Activated CD8-positive, alpha-beta memory T cell treated with anti-CD3 and anti-CD28 coated beads, Interleukin-2, amount 50 U/mL, for 48 hours (primary cell): ENCODE measurements at places on chromosomes 7 and 10.

- DNase-seq = no peak
Measured at GRCh38 chr7:142376356-142376997, 118.6 kb upstream of the PRSS58 start.

GRCh38 chr10:50823789-50824188, 61.6 kb downstream of the A1CF start:
- no peak for DNase-seq

DNA sequence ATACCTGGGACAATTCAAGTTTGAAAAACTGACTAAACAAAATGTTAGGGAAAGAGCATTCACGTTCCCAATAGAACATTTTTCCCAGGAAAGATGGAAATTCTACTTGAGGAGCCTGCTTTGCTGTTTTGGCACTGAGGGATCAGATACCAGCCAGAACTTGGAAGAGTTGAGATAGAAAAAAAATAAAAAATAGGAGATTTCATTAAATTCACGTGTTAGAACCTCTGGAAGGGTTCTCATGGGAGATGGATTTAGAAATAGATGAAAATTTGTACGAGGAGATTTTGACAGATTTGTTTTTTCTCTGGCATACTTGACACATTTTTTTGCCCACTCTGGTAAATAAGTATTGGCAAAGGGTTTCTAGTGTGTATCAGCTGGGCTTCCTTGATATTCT, 63.7 kb downstream of the CELF2 start:
- DNase-seq = no peak

DNA sequence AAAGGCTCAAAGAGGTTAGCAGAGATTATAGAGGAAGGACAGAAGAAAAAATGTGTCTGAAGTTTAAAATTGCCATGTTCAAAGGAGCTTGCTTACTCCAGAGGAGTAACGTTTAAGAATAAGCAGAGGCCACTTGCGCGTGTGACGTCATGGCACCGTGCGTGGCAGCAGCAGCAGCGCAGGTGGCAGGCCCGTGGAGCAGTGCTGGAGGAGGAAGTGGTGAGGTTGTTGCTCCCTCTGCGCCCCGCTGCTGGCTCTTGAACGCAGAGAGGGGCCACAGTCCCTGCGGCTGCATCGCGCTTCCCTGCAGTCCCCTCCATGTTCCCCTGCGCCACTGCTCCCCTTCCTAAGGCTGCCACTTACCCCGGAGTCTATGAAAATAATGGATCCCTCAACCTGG, 37.5 kb downstream of the GDI2 start:
- DNase-seq = peak; percentile 79

- no peak for DNase-seq
Measured at GRCh38 chr7:83677180-83677866, 28.4 kb upstream of the SEMA3E start.

DNA sequence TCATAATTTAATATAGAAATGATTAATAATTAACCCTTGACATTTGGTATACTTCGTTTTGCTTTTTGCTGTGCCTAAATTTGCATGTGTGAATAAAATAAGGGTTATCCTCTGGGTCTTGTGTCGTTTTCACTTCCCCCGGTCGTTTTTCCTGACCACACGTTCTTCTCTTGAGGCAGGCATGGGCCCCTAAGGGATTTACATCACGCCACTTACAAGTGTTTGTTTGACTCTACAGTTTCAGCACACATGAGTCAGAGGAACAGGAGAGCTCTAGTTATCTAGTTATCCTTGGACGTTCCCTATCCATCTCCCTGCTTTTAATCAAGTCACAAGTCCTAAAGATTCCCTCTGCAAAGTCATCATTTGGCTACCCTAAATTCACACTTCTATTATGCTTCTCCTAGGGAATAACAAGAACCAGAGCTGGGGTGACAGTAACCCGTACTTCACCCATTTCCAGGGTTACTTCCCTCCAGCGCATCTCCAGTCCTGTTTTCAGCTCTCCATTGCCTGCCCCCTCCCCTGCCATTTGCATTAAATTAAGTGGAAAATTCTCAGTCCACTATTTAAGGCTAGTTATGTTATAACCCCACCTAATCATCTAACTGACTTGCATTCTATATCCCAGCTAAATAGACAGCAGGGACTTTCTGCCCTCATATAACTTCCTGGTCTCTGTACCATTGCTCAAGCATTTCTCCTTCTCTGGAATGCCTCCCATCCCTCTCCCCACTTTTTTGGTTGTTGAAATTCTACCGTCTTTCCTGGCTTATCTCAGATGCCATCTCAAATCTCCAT, 206.9 kb downstream of the PTEN start:
- no peak for DNase-seq

DNA sequence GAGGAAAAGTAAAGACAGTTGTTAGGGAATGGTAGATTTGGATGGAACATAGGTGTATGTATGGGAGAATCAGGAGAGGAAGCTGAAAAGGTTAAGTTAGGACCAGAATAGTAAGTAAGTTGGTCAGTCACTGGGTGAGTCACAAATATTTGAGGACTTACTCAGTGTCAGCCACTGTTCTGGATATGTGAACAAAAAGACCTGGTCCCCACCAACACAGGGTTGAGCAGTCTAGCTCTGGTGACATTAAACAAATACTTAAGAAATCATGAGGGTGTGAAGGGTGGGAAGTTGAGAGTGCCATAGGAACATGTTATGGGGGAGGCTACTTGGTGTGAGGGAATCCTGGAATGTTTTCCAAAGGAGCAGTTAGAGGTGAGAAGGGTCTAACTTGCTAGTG, 246.9 kb downstream of the PTEN start:
- no peak for DNase-seq

DNA sequence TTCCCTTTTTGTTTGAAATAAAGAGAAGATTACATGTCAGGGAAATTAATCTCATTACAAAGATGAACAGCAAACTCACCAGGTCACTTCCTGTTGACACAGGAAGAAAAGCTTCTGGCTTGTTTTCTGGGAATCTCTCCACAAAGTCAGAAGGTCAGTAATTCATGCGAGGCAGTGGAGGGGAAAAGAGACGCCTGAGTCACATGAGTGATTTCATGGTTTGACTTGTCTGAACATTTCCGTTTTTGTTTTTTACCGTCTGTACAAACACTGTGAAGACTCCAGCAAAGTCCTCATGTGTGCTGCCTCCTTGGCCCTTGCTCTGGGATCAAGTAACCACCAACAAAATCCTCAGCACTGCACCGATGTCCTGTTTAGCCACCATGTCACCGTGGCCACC, 2.5 kb upstream of the HABP2 start:
- no peak for DNase-seq

- DNase-seq = no peak
Measured at GRCh38 chr10:110629680-110630191, 14.4 kb upstream of the RBM20 start.

GRCh38 chr10:34655286-34656170, 159.6 kb downstream of the PARD3 start:
- DNase-seq = no peak

GRCh38 chr7:26490640-26491624, 199.3 kb downstream of the SNX10 start:
- no peak for DNase-seq

GRCh38 chr10:69439813-69440506, 11.3 kb upstream of the TSPAN15 start:
- DNase-seq = no peak

GRCh38 chr7:4185136-4185535, 497.0 kb upstream of the FOXK1 start:
- no peak for DNase-seq

DNA sequence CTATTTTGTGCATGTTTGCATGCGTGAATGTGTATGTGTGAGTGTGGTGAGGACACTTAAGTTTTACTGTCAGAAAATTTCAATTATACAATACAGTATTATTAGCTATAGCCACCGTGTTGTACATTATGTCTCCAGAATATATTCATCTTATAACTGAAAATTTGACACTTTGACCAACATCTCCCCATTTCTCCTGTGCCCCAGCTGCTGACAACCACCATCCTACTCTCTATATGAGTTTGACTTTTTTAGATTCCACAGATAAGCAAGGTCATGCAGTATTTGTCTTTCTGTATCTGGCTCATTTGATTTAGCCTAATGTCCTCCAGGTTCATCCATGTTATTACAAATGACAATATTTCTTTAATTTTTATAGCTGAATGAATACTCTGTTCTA, 195.0 kb downstream of the GPR37 start:
- DNase-seq = no peak

- peak; percentile 40 for DNase-seq
Measured at GRCh38 chr10:78300526-78300925, 266.9 kb downstream of the RPS24 start.

DNA sequence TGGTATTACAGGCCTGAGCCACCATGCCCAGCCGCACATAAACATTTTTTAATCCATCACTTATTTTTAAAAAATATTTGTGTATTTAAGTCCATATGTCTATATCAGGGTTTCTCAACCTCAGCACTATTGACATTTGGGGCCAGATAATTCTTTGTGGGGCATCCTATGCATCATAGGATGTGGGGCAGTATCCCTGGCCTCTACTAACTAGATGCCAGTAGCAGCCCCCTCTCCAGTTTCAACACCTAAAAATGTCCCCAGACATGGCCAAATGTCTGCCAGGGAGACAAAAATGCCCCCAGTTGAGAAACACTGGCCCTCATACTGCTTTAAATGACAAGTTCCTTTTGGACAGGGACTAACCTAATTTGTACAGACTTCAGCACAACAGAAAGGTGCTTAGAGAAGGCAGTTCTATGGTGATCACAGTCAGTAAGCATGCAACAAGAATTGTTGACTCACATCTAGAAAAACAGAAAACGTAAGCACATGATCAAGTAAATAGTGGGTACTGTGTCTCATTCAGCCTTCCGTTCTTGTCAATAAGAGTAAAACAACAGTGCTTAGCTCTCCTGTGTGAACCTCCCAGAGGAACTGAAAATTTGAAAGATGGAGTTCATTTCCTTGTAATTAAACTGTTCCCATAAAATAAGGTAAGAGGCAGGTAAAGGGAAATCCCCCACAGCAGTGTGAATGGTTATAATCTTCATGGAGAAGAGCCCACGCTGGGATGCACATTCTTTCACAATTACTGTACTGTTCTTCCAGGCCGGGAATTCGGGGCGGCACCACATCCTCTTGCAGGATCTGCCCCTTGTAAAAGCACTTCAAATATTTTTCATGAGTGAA, 17.3 kb upstream of the ADRB1 start:
- no peak for DNase-seq

DNA sequence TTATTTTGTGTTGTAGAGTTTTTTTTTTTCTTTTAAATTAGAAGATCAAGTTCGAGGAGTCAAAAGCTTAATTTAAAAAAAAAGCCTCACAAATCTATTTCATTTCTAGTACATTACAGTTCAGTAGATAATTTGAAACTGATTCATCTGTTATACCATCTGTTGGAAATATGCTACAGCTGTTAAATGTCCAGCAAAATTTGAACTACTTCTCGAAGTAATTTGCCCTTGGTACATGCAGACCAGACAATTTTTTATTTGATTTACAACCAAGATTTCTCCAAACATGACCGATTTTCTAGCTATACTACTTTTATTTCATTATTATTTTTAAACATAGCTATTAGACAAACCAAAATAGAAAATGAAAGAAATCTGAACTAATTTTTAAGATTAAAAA, 647.9 kb downstream of the CNTNAP2 start:
- no peak for DNase-seq

DNA sequence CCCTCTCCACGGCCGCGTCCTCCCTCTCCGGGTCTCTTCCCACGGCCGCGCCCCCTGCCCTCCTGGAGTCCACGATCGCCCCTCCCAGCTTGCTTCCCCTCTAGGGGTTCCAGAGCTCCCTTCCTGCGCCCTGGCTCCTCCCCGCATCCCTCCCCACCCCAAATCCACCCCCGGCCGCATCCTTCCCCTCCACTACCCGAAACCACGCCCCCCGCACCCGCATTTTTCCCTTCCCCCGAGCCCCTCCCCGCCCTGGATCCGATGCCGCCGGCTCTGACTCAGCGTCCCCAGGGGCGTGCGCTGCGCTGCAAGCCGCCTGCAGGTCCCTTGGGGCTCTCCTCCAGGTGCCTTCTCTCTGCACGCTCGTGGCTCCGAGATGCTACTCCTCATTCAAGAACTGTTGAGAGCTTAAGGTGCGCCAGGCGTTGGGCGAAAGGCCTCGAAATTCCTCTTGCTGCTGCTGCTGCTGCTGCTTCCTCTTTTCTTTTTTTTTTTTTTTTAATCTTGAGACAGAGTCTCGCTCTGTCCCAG, 372 bp upstream of the TMEM130 start:
- DNase-seq = peak; percentile 79

DNA sequence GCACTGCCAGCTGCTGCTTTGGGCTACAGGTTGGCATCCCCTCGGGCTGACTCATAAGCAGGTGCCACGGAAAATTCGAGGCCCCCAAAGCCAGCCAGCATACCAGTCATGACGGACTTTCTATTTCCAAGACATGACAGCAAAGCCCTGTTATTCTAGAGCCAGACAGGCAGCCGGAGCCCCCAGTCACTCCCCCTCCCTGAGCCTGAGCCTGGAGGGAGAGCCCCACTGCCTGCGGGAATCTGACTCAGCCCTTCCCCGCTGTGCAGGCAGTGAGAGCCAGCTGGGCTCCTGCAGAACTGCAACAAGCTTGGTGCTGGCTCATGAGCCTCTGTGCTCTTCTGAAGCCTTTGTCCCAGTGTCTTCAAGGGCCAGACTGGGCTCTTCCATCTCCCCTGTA, 15.8 kb downstream of the BTBD16 start:
- DNase-seq = no peak

DNA sequence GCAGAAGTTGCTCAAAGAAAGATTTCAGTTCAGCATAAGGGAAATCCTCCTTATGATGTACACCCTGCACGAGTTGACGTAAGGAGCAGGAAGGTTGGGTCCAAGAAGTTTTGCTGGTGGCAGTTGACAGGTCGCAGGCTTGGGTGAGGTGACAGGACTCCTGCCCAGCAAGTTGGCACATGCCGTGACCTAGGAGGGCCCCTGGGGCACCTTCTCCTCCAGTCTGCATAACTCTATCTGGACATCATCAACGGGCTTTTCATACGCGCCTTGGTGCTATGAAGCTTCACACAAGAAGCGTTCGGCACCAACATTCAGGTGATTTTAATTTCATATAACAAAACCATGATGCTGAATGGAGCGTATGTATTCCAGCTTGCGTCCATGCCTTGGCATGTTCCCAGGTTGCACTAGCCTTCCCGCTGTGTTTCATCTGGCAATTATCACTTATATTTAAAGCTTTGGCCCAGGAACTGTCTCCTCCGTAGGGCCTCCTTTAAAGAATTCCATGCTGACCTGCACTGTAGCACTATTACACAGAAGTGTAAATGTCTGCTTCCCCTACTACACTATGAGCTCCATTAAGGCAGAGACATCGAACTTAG, 651.6 kb upstream of the FOXK1 start:
- no peak for DNase-seq

DNA sequence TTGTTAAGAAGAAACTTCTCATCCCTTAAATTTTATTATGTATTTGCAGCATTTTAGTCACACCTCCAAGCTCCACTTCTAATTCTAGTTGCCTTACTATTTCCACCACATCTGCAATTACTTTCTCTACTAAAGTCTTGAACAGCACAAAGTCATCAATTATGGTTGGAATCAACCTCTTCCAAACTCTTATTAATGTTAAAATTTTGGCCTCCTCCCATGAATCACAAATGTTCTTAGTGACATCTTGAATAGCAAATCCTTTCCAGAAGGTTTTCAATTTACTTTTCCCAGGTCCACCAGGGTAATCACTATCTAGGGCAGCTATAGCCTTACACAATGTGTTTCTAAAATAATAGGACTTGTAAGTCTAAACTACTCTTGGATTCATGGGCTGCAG, 126.3 kb upstream of the POM121L12 start:
- no peak for DNase-seq
